ENCODE measurements at places on chromosomes 7 and 10. TPM values are rescaled to one million over a fixed set of nuclear protein-coding genes. Genes with fewer than 3 reads are reported as not detected.

DNA sequence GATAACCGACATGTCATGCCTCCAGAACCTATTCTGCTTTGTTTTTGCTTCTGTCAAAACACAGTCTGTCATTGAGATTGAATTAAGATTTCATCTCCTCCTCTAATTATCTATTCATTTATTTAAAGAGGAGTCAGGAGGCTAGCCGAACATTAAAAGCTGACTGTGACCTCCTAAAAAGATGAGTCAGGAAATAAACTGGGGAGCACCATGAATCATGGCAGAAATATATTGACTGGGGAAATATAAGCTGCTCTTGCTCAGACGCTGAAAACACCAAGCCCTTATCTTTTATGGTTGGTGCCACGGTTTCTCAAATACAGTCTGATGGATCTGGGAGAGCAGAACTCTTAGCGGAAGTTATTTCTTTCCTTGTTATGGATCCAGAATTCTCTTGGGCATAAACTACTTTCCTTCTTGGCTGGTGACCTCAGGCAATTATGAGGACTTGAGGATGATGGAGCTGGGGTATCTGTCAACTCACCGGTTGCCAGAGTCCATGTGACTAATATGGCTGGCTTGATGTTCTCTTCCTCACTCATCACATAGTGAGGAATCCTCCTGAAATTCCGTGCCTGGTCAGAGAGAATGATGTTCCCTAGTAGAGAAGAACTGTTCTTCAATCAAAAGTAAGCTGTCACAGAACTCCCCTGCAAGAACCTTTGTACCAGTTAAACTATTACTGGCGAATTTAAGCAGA, 307.6 kb upstream of the PHYHIPL start:
- no peaks in the 10 kb centered on the region for H3K27me3 ChIP-seq
- no peak overlapping the region for H3K4me3 ChIP-seq
- H3K36me3 ChIP-seq = no peaks in the 10 kb centered on the region
- no peaks in the 10 kb centered on the region for H3K4me1 ChIP-seq
- H3K27ac ChIP-seq = no peak overlapping the region

DNA sequence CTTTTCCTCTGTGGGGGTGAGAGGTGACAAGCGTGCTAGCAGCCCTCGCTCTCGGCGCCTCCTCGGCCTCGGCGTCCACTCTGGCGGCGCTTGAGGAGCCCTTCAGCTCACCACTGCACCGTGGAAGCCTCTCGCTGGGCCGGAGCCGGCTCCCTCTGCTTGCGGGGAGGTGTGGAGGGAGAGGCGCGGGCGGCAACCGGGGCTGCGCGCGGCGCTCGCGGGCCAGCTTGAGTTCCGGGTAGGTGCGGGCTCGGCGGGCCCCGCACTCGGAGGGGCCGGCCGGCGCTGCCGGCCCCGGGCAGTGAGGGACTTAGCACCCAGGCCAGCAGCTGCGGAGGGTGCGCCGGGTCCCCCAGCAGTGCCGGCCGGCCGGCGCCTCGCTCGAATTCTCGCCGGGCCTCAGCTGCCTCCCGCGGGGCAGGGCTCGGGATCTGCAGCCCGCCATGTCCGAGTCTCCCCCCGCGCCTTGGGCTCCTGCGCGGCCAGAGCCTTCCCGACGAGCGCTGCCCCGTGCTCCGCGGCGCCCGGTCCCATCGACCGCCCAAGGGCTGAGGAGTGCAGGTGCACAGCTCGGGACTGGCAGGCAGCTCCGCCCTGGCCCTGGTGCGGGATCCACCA, 352.8 kb upstream of the PODXL start:
- no peaks in the 10 kb centered on the region for H3K36me3 ChIP-seq
- peaks cover 9% of the 10 kb centered on the region for H3K4me1 ChIP-seq
- DNase-seq = no peak
- peak overlapping the region; percentile 64 for H3K4me3 ChIP-seq
- H3K27me3 ChIP-seq = no peaks in the 10 kb centered on the region

DNA sequence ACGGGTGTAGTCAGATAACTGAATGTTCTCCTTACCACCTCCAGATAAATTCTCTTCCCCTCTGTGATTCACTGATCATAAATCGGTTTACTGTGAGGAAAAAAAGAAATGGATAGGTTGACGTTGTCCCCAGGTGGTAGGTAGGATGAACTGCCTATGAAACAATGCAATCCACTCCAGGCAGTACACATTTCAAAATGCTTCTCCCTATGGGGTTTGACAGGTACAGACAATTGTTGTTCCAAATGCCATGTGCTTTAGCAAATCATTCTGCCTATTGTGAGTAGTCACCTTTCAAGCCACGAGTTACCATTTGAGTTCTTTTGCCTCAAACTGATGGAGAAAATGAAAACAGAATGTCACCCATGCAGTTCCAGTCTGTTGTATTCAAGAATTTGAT, 21.8 kb downstream of the VIM start:
- no peak for DNase-seq
- H3K27ac ChIP-seq = no peak overlapping the region
- H3K36me3 ChIP-seq = no peaks in the 10 kb centered on the region
- H3K4me1 ChIP-seq = no peaks in the 10 kb centered on the region

DNA sequence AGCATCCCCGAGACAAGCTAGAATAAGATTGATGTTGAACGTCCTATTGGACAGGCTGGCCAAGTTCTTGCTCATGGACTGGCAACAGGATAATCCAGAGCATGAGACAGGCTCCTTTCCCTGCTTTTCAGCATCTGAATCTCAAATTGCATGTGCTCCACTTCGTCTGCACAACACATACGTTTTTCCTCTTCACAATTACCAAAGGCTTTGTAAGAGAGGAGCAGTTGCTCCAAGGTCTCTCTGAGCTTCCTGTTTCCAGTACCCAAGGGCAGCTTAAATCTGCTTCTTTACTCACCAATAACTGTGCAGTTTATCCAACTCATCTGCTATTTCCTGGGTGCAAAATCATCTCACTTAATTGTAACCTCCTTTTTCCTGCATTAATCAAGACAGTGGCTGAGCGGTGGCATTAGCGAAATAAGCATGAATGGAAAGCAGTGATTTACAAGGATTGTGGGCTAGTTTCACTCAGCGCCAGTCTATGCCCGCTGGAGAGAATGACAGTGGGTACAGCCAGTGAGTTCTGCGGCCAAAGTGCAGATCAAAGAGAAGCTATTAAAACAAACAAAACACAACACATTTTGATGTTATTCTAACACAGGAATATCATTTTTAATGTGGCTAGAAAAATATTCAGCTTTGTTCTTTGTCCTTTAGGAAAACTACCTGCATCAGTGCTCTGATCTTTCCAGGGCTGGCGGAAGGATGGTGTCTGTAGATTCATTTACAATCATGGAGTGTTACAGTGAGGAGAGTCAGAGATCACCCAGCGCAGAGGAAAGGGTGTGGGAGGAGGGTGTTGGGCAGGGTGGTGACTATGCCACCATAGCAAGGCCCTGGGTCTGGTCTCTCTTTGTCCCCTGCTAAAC, 79.8 kb downstream of the CHN2 start:
- H3K4me3 ChIP-seq = no peak overlapping the region
- H3K27me3 ChIP-seq = no peaks in the 10 kb centered on the region
- H3K27ac ChIP-seq = no peak overlapping the region

GRCh38 chr7:158956805-158957509, 100.6 kb downstream of the DYNC2I1 start:
- H3K4me1 ChIP-seq = peaks cover 19% of the 10 kb centered on the region
- peaks cover under 1% of the 10 kb centered on the region for H3K36me3 ChIP-seq
- DNase-seq = no peak
- no peak overlapping the region for H3K27ac ChIP-seq
- H3K27me3 ChIP-seq = peaks cover 17% of the 10 kb centered on the region

DNA sequence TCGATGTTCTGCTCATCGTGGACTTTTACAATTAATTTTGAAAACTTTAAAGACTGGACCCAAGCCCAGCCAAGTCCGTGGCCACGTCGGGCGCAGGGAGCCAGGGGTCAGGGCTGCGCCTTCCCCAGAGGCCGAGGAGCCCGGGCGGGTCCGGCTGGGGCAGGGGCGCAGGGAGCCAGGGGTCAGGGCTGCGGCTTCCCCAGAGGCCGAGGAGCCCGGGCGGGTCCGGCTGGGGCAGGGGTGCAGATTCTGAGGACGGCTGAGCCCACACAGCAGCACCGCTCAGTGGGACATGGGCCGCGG, 75.2 kb downstream of the MICALL2 start:
- DNase-seq = no peak
- no peak overlapping the region for H3K4me3 ChIP-seq

GRCh38 chr10:21264271-21264670, 261.2 kb downstream of the SKIDA1 start:
- no peak overlapping the region for H3K27ac ChIP-seq
- H3K4me3 ChIP-seq = no peak overlapping the region
- no peak for DNase-seq

GRCh38 chr10:24983946-24984345, 31.5 kb upstream of the PRTFDC1 start:
- H3K4me1 ChIP-seq = peaks cover 9% of the 10 kb centered on the region
- DNase-seq = no peak
- H3K4me3 ChIP-seq = no peak overlapping the region
- no peak overlapping the region for H3K27ac ChIP-seq
- H3K36me3 ChIP-seq = no peaks in the 10 kb centered on the region

The TAS2R3 gene
- total RNA-seq = not detected

The IL15RA gene
- total RNA-seq = 19.5 TPM

The FKBP9 gene
- total RNA-seq = 119 TPM
